LHCN-M2 (cell line): ENCODE measurements at places on chromosomes 4 and X. TPM values are rescaled to one million over a fixed set of nuclear protein-coding genes. Genes with fewer than 3 reads are reported as not detected.

The GAGE2A gene
- total RNA-seq = not detected in 2 replicates

The SCML1 gene
- total RNA-seq = 8.3 and 11.0 TPM in 2 replicates

- no peak for DNase-seq
Measured at GRCh38 chrX:3653111-3653510, 60.3 kb downstream of the PRKX start.

DNA sequence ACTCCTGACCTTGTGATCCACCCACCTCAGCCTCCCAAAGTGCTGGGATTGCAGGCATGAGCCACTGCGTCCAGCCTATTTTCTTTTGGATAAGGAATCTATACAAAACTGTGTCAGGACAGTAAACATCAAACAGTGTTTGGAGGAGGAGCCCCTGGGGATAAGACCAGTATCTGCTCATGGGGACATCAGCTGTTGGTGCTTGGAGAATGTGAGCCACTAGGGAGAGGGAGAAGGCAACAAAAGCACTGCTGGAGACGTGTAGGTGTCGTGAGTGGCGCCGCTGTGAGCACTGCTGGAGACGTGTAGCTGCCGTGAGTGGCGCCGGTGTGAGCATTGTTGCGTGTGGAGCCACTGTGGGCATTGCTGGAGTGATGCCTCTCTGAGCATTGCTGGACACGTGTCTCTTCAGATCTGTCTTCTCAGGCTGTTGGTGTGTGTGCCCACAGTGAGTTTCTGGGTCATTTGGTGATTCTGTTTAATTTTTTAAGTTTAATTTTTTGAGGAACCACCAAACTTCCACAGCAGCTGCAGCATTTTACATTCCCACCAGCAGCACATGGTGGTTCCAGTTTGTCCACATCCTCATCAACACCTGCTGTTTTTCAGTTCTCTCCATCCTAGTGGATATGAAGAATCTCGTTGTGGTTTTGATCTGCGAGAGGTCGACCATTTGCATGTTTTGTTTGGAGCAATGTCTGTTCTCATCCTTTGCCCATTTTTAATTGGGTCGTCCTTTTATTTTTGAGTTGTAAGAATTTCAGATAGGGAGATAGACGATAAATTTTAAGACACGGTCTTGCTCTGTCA, 19.0 kb downstream of the DGKQ start:
- peak; percentile 62 for DNase-seq
